ENCODE measurements at places on chromosomes 5 and 9.

GRCh38 chr9:24438876-24439275 lies 106.8 kb downstream of the IZUMO3 start:
- DNase-seq = no peak

DNA sequence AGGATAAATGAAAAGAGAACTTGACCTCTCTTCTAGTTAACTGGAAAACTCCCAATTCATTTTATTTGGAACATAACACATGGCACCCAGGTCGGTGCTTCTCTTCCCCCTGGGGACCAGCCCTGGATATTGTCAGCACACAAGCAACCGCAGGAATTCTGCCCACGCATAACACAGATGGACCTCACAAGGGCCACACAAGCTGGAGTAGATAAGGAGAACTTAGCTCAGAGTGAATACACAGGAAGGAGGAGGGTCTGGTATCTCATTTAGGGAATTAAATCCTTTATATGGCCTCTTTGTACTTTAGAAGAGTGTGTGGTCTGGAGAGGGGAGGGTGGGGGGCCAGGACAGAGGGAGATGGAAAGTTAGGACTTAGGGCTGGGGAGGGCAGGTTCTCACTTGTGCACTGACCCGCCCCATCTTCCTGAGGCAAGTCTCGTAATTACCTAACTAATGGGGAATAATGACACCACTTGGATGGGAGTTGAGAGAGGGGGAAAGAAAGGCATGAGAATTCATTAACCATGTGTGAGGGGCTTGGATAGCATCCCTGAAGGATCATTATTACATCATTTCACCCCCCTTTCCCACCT lies 341.2 kb upstream of the WWC1 start:
- DNase-seq = no peak

DNA sequence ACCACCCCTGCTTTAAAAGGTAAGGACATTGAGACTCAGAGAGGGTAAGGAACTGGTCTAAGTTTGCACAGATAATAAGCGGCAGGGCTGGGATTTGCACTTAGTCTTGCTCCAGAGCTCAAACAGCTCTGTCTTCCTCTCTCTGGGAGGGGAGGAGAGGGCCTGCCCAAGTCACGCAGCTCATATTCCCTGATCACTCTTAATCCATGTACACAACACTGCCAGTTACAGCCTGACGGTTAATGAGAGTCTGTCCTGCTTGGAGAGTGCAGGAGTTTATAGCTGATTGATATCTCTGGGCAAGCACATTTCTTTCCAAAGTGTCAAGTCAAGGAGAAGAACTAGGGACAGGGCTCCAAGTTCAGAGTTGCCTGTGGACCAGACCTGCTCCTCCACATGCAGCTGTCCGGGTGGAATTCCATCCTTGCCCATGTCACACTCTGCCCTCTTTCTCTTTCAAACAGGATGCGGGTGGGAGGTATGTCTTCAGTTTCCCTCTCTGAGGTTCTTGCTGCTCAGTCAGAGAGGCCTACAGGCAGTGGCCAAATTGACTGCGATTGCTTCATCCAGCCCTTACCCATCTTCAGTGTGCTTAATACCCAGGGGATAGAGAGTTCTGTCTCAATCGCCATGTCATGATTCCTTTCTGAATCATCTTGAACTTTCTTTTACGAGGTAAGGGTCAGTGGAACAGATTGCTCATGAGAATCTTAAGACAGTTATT lies 54.5 kb downstream of the GALNT12 start:
- DNase-seq = no peak

DNA sequence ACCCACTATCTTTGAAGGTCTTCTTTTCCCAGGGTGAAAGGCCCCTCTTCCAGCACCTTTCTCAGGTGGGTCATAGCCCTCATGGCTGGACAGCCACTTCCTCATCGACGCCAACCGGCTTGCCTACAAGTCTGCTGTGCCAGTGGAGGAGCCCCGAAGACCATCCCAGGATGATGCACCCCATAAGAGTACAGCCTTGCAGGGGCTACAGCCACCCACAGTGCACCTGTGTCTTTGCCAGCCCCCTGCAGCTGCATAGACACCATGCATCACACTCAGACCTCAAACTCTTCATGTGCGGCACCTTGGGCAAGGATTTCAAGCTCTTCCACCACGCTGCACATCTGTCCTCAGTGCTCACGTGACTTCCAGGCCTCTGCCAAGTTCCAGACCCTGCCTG lies 173.4 kb downstream of the SLF1 start:
- no peak for DNase-seq

- no peak for DNase-seq
These were observed 150.2 kb upstream of the SLC12A2 start for GRCh38 chr5:127933348-127933747.

- DNase-seq = no peak
These were observed 15.6 kb downstream of the TICAM2 start for GRCh38 chr5:115586525-115587146.

DNA sequence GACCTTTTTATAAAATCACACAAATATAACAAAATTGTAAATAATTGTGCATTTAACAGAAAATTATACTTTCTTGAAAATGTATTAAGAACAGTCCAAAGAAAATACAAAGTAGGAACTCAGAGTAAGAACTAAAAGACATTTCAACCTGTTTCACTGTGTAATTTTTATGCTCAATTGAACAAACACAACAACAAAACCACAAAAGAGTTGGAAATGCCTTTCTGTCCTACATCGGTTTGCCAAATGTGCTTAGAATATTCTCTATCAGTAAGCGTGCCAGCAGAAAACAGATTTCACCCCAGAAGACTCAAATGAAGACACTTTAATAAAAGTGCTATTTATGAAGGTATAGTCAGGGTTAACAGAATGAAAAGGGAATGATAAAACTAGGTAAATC lies 592.1 kb downstream of the PRELID2 start:
- no peak for DNase-seq

DNA sequence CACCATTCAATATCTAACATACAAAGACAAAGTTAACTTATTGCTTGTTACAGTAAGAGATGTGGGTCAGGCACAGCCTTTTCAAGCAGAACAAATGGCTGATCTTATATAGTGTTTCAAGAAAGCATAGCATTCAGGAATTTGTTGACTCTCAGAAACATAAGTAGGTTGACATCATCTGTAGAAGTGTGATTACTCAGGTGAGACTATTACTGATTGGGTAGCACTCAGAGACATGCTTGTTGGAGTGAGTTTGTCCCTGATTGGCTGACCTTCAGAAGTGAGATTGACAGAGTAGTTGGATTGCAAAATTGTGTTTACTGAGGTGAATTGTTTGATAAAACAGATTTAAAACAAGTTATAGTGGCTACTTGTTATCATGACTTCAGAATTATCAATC lies 30.7 kb upstream of the TNPO1 start:
- no peak for DNase-seq

GRCh38 chr5:15887093-15887492 lies 292.5 kb downstream of the MARCHF11 start:
- DNase-seq = no peak

DNA sequence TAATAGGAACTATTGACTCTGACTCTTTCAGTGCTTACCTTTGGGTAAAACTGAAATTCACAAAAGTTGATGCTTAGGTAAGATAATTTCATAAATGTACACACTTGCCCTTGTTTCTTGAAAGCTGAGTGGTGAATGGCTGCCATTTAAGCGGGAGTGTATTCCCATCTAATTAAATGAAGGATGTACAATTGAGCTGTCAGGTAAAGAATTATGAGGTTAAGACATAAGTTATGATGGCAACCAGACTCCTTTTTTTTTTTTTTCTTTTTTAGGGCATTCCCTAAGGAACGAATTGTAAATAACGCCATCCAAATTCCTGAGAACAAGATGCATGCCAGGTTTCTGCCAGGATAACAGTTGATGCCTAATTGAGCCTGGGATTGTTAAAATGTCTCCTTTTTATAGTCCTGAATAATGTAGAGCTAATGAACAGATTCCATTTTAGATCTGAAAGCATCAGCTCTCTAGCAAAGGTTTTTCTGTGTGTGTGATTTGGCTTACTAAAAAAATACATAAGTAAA lies 199.7 kb downstream of the ISL1 start:
- no peak for DNase-seq

DNA sequence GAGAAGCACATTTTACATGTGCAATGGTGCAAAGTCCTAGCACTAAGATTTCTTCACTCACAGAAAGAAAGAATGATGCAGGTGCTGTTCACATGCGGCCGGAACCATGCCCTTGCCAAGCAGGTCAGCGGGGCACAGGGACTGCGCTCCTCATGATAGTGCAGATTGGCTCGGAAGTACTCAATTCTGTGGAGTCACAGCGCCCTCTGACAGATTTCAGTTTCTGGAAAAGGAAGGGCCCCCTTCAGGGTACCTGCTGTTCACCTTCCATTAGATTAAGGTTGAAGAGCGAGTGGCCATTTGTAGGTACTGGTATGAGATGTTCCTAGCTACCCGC lies 75.7 kb downstream of the TMC1 start:
- DNase-seq = no peak

- peak; percentile 54 for DNase-seq
These were observed at the start of gene NMUR2 for GRCh38 chr5:152405145-152405544. Gene NMUR2 (minus strand): TSS chr5:152405279. CDS start chr5:152405113, 166 bp downstream.

DNA sequence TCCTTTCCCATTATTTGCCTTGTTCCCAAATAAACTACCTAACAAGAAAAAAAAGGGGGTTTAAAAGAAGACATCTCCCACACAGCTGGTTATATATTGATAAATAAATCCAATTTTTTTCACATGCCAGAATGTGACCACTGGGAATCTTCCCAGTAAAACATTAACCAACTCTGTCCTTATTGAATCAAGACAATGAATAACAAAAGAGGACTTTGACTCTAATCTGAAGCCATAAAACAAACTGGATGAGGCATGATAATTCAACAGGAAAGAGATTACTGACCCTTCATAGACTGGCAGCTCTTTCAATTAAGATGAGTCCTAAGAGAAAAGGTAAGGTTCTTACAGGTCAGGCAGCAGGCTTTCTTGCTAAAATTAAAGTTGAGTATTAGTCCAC lies 165.8 kb upstream of the CDH6 start:
- no peak for DNase-seq

DNA sequence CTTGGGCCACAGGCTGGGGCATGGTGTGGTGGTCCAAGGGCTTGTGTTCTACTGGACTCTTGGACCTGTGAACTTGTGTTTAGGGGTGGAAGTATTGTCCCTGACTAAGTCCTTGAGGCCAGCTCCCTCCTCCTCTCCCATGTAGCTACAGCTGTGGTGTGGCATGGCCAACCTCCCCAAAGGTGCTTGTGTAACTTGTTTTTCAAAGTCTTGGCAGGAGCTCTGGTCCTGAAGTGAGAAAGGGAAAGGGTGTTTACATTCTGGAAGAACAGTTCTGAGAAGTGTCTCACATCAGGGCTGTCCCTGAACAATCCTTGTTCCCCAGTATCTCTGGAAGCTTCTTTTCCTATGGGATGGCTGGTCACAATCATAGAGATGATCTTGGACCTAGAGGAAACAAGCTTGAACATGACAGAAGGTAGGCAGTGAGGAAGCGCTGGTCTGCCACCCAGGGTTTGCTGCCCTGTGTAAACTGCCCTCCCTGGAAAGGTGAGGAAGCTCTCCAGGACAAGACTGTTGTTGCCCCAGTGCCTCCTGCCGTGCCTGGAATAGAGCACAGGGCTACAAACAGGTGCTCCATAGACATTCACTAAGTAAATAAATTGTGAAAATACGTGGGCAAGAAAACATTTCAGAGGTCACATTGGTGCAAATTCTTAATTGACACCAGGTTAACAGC lies 64.6 kb upstream of the KLF9 start:
- DNase-seq = no peak

DNA sequence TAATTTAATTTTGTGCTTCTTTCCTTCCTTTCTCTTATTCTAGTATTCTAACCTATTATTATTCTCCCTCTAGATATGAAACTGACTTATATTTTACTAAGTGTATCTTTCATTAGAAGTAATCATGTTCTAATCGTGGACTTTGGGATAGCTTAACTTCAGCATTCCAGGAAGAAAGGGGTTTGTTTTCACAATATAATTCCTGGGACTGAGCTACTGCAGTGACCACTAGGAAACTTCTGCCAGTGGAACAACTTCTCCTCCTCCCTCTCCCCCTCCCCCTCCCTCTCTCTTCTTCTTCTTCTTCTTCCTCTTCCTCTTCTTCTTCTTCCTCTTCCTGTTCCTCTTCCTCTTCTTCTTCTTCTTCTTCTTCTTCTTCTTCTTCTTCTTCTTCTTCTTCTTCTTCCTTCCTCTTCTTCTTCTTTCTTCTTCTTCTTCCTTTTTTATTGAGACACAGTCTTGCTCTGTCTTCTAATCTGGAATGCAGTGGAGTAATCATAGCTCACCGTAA lies 127.9 kb downstream of the NNT start:
- no peak for DNase-seq

GRCh38 chr9:35395076-35395705 lies 94.7 kb upstream of the RUSC2 start:
- DNase-seq = no peak

- no peak for DNase-seq
These were observed 149.7 kb upstream of the FBXL17 start for GRCh38 chr5:108531367-108532128.

GRCh38 chr9:16013826-16014225 lies 461.0 kb downstream of the CCDC171 start:
- DNase-seq = no peak

DNA sequence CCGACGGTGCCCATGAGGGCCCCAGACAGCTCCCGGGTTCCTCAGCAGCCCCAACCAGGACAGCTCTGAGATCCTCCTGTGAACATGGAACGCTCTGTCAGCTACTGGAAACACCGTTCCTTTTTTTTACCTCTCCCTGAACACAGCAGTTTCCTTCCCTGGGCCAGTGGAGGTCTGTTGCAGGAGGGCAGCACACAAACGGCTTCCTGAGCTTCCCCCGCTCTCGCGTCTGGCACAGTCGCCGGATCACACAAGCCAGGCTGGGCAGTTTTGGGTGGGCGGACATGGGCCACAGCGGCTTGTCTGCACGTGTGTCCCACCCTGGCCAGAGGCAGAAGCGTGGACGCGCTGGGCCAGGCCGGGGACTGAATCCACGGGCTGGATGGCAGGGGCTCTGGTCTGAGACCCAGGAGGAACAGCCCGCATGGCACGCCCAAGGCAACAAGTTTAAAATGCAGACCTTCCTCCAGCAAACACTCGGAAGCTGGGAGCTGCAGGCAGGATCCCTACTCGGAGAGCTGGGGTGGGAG lies 106.8 kb upstream of the SARDH start:
- DNase-seq = no peak

DNA sequence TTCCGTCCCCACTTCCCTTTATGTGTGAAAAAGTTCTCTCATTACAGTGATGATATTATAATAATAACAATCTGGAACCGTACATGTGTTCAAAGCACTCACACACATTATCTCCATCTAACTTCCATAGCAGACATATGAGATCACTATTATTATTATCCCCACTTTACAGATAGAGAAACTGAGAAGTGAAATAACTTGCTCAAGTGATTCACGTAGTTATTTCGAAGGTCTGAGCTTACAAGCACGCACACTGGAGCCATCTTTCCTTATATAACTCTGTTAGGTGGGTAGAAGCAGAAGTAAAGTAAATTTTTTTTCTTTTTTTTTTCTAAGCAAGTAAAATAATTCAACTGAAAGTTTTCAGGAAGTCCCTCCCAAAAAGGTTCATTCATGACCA lies 62.9 kb upstream of the PTGER4 start:
- DNase-seq = no peak

All from nephron progenitor cell (in vitro differentiated cells).